ENCODE measurements at places on chromosomes 11 and 22. TPM values are rescaled to one million over a fixed set of nuclear protein-coding genes. Genes with fewer than 3 reads are reported as not detected.

- no peak for DNase-seq
These were observed 7.6 kb downstream of the RNH1 start for GRCh38 chr11:499201-500076.

- no peak for DNase-seq
These were observed 166.1 kb downstream of the ADAMTS15 start for GRCh38 chr11:130614591-130614990.

DNA sequence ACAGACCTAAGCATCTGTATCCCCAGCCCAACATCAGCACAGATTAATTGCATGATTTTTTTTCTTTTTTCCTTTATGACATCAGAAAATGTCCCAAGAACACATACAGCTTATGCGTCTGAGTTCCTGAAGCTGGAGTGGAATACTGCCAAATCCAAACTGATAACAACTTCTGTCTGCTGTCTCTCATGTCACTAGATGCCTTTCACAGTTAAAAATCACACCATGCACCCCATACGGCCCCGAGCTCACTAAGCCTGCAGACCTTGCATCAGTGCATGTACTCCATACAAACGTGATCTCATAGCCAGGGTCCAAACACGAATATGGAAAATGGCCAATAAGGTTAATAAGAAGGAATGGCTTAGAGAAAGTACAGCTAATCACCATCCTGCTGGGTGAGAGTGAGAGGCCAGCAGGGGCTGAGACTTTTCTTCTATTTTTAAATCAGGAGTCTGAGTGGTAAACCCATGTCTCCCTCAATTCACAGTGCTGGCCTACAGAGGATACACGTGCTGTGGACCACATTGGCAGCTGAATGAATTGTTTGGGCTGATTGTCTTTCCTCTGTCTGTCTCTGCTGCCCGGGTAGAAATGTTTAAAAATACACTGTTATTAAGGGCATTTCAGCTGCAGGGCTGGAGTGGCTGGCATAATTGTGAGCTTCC lies 350.6 kb upstream of the RAG2 start:
- DNase-seq = no peak

DNA sequence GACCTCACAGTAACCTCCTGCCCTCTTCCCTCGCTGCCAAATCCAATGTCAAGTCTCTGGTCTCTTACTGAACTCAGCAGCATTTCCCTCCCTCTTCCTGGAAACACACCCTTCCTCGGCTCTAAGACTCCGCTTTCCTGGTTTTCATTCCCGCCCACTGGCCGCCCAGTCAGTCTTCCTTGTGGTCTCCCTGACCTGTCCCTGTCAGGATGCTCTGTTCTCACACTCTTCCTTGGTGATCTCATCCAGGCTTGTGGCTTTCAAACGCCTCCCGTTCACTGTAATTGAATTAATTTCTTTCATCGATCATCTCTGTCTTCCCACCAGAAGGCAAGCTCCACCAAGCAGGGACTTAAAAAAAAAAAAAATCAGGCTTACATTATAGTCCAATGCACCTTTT lies 33.5 kb downstream of the MYO18B start:
- no peak for DNase-seq

DNA sequence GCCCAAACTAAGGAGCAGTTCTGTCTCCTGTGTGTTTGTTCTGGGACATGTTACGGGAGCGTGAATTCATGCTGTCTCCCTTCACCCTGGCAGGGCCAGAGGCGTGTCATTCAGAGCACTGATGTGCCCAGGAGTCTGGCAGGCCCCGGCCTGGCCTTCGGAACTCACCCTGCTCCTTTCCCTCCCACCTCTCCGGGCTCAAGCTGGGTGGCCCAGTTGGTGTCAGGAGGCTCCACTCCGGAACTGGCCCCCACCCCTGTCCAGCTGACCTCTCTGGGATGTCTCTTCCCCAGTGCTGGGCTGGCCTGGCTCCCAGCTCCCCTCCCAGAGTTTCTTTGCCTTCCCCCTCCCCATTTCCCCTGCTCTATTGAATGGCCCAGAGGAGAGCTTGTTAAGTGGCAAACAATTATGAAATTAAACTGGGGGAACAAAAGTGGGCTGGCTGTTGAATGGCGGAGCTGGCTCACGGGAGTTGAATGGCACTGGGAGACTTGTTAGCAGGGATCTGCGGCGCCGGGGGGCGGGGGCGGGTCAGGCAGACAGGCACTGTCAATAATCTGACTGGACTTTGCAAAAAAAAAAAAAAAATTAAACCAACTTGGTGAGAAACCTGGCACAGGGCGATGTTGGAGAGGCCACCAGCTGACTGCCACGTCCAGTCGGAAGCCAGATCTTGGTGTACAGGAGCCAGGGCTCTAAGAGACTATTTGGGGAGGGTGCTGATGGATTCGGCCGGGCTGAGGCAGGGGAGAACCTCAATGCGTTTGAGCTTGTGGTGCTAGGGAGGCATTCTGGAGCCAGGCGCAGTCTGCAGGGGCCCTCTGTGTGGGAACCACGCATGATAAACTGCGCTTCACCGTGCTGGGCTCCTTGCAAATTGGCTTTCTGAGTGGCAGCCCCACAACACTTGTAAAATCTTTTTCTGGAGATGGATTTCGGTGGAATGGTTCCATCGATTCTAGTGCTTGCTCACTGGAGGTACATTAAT lies 1.3 kb downstream of the MPPED1 start:
- no peak for DNase-seq

DNA sequence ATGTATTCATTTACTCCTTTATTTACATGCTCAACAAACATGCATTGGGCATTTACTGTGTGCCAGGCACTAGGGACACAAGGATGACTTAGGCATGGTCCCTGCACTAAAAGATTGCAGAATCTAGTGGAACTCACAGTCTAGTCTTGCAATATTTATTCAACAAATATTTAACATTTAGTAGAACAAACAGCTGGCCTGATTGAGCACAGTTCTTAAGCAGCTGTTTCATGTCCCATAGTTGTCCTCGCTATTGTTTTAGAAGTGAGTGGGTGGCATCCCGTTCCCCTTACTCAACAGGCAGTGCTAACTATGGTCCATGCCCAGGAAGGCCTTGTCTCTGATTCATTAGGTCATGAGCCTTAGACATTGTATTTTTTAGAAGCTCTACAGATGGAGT lies 459.9 kb upstream of the CADM1 start:
- no peak for DNase-seq

- DNase-seq = no peak
These were observed 10.4 kb downstream of the P2RY2 start for GRCh38 chr11:73228268-73229134.

- DNase-seq = no peak
These were observed 3.4 kb upstream of the SIDT2 start for GRCh38 chr11:117175104-117175503.

- no peak for DNase-seq
These were observed 14.5 kb upstream of the RPS19BP1 start for GRCh38 chr22:39546889-39547586.

- DNase-seq = no peak
These were observed 11.6 kb downstream of the RIBC2 start for GRCh38 chr22:45425101-45425500.

- no peak for DNase-seq
These were observed 61.5 kb downstream of the MSANTD4 start for GRCh38 chr11:105960252-105961245.

DNA sequence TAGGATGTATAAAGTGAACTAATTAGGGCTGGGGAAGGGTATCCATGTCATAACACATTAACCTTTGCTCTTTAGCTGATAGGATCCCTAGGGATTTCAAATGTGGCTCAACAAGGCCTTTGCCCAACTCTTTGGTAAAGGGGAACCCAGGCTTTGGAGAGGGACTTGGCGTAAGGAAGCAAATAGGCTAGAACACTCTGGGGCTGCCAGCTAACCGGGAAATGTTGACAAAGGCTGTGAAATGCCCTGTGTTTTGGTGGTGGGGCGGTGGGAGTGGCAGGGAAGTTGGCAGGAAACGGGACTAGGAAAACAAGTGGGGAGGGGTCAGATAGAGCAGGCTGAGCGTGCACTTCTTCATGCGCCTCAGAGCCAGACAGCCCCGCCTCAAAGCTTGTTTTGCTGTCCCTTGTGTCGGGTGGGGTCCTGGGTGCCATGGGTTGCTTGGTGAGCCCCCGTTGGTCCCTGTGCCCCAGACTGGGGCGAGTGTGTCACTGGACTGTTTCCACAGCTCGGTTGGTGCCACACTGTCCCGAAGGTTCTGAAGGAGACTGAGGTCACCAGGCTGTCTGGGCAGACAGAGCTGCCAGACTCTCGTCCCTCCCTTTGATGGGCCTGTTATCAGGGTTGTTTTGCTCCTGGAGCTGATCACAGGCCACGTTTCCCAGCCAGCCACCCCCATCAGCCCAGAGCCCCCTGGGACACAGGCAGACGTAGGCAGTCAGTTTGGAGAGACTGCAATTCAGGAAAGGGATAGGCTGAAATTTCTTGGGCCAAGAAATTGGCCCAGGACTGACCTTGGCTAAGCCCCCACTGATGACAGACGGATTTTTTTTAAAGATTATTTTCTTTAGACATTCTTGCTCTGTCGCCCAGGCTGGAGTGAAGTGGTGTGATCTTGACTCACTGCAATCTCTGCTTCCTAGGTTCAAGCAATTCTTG lies 19.6 kb downstream of the KCTD21 start:
- DNase-seq = peak; percentile 80

- no peak for DNase-seq
These were observed 47.9 kb upstream of the IGSF9B start for GRCh38 chr11:134004496-134005172.

GRCh38 chr22:32205974-32206773 lies 1.3 kb upstream of the RFPL2 start:
- no peak for DNase-seq

DNA sequence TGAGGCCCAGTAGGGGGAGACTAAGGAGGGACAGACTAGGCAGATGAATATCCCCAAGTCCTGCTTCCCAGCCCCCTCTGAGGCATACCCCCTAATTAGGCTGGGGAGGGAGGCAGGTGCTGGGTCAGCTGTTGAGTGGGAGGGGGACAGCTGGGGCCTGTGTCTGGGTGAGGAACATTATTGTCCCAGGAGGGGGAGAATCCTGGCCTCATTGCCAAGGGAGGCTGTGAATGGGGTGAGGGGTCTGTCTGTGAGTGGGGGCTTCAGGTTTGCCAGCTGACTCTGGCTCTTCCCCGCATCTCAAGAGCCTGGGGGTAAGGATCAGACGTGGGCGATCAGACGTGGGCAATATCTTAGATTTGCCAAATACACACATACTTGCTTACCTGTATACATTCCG lies 2.1 kb downstream of the INPPL1 start:
- DNase-seq = no peak

- no peak for DNase-seq
These were observed 4.2 kb downstream of the UNC93B1 start for GRCh38 chr11:67999704-68000103.

GRCh38 chr11:120929664-120930154 lies 94.2 kb upstream of the TBCEL start:
- no peak for DNase-seq

DNA sequence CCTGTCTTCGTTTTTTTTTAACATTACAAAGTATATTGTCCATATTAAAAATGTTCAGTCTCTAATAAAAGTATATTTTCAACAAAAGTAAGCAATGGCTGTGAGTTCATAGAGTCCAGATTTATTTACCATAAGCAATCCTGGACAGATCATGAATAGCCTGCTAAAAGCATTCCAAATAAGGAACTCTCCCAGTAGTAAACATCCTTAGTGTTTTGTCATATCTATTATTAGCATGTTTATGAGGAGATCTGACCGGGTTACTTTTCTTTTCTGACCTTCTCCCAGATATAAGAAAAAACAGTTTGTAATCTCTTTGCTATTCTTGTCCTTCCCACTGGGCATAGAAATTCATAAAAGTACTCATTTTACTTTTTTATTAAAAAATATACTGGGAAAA lies 403.9 kb upstream of the ANO3 start:
- DNase-seq = no peak

GRCh38 chr11:102111787-102112508 lies 1.7 kb downstream of the YAP1 start:
- no peak for DNase-seq

DNA sequence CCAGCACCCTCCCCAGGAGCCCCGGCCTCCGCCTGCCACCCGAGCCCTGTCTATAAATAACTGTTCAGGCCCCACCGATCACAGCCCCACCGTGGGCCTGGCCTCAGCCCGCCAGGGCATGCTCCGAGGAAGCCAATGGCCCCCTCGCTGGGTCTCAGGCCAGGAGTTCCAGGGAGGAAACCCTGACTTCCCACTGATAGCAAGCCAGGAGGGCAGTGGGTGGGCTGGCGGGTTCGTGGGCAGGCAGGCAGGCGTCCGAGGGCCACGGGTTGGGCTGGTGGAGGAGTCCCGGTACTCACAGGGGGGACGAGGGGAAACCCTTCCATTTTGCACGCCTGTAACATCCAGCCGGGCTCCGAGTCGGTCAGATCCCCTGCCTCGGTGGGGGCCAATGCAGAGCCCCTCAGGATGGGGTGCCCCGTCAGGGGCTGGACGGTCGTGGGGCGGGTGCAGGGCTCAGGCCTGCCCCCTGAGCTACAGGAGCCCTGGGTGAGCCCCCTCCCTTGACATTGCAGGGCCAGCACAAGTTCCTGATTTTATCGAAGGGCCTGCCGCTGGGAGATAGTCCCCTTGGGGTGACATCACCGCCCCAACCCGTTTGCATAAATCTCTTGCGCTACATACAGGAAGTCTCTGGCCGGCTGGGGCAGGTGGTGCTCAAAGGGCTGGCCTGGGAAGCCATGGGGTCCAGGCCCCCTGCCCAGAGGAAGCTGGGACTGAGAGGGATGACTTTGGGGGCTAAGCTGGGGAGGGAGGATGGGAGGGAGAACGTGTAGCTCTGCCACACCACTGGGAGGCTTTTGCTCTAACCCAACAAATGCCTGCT lies at the start of gene SPI1:
SPI1 (minus strand) TSS at position 538 of the 826 bp plus-strand sequence; CDS start at position 344, 194 bp downstream.
- DNase-seq = no peak

- DNase-seq = no peak
These were observed 105.0 kb upstream of the RAG2 start for GRCh38 chr11:36703055-36703404.

- no peak for DNase-seq
These were observed 157.1 kb downstream of the DYNC2H1 start for GRCh38 chr11:103266167-103266831.

DNA sequence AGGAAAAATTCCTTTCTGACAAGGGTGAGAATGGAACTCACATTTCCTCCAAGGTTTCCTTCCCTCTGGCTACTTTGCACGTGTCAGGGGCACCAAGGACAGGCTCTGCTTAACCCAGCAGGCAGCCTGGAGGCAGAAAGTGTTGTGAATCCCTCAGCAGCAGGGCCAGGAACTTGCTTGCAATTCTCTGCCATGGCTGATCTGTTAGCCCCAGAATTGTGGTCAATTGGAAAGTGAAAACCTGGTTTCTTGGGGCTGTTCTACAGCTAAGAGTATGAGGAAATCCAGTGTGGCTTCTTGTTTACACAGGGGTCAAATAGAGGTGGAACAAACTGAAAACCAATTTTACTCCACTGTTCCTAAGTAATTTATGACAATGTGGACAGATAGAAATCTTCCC lies 38.3 kb upstream of the CEP295 start:
- no peak for DNase-seq

The IFITM10 gene
- 0.15 TPM for polyA plus RNA-seq

The OR5D16 gene
- polyA plus RNA-seq = not detected

The LUZP2 gene
- 0.07 TPM for polyA plus RNA-seq

The CCDC157 gene
- 1.8 TPM for polyA plus RNA-seq

The KRTAP5-2 gene
- polyA plus RNA-seq = not detected

The NCAM1 gene
- 23.0 TPM for polyA plus RNA-seq

The CPT1B gene
- polyA plus RNA-seq = 2.5 TPM

The APOL1 gene
- 26.5 TPM for polyA plus RNA-seq

The HPS5 gene
- 11.0 TPM for polyA plus RNA-seq

The KRTAP5-11 gene
- not detected for polyA plus RNA-seq

The MRPL17 gene
- polyA plus RNA-seq = 28.2 TPM

The APOBEC3B gene
- 0.98 TPM for polyA plus RNA-seq

The TMEM135 gene
- 17.2 TPM for polyA plus RNA-seq
